ENCODE measurements at places on chromosomes 7 and 10.

DNA sequence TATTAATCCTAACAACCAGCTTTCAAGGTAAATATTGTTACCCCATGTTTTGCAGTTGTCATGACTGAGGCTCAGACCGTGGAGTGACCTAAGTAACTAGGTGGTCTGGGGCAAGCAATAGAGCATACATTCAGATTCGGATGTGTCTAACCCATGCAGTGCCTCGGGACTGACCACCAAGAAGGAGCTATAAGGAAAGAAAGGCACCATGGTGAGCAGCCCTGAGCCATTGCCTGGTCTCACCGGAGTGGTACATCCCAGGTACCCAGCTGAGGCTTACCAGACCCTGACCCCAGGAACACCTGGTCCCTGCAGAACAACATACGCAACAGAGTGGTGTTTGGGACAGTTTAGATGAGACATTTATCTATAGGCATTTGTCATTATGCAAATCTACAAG lies 175.5 kb upstream of the ZMIZ1 start:
- DNase-seq = no peak

DNA sequence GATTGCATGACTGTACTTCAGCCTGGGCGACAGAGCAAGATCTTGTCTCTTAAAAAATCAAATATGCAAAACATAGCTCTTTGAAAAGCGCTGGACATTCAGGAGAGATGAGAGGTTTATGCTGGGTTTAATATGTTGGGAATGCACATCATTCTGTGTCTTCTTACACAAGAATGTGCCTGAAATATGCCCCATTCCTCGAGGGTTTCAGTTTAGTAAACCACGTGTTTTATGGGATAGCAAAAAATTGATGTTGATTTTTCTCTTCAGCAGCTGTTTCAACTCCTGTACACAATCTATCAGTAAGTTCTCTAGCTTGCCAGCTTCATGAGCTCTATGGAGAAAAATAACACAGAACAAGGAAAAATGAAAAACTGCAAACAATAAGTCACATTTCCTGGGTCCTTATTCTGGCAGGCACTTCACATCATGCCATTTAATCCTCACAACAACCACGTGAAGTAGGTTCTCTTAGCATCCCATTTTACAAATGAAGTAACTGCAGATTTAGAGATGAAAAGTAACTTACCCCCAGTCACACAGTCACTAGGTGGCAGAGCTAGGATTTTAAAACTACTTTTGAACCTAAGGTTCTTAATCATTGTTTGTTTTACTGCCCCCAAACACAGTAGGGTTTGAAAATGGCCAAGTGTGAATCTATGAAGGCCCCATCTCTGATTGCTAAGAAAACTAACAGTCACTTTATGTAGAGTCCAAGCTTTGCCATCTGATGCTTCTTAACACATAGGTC lies 423.6 kb downstream of the PHTF2 start:
- DNase-seq = no peak

- DNase-seq = no peak
Measured at GRCh38 chr7:95028683-95029082, 121.3 kb downstream of the PPP1R9A start.

GRCh38 chr7:78326189-78326588 lies 527.6 kb downstream of the PHTF2 start:
- DNase-seq = no peak

- no peak for DNase-seq
Measured at GRCh38 chr7:158476331-158476932, 111.2 kb downstream of the PTPRN2 start.

- DNase-seq = no peak
Measured at GRCh38 chr7:42340436-42340835, 103.4 kb upstream of the GLI3 start.

GRCh38 chr10:29734962-29735627 lies 100.3 kb upstream of the SVIL start:
- DNase-seq = peak; percentile 16

- DNase-seq = peak; percentile 30
Measured at GRCh38 chr10:133565441-133566294, at the start of gene SYCE1. Gene SYCE1 (minus strand): TSS chr10:133565583. CDS start chr10:133565529, 54 bp downstream.

DNA sequence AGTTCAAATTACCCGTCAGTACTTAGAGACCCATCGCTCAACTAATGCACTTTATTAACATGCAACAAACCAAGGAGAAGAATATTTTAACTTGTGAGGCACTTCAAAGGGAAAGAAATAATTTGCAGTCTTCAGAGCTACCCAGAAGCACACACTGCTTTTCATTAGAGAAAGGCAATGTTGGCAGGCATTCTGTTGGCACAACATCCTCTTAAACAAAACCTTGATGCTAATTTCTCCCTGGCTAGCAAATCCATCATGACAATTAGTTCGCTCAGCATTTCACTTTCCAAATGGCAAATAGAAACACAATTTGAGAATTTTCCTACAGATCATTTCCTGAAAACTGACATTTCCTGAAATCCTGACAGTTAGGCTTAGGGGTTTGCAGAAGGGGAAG lies 155.6 kb upstream of the FAM13C start:
- no peak for DNase-seq

DNA sequence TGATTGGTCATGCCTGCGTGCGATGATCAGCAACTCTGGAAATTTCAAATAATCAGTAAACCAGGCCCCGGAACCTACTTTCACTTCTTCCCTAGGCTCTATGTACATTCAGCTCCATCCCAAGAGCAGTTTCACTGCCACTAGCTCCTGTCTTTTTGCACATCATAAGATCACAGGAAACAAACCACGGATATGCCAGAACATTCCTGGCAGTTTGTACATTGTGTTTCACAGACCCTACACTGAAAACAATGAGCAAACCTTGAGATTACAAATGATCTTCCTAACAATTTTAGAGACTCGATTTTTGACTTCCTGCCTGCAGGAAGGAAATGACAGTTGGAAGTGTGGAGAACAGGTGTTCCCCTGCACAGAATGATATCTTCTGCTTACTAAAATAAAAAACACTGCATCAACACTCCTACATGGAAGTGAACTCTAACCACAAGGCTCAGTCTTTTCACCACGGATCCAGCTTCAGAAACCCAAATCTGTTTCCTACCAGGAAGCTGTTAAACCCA lies 7.6 kb upstream of the TMEM236 start:
- DNase-seq = no peak

GRCh38 chr10:115030483-115031200 lies 62.5 kb upstream of the ATRNL1 start:
- DNase-seq = no peak

- DNase-seq = no peak
Measured at GRCh38 chr7:33868166-33868565, 37.2 kb upstream of the BMPER start.

GRCh38 chr10:62978482-62978881 lies 154.6 kb upstream of the NRBF2 start:
- no peak for DNase-seq

DNA sequence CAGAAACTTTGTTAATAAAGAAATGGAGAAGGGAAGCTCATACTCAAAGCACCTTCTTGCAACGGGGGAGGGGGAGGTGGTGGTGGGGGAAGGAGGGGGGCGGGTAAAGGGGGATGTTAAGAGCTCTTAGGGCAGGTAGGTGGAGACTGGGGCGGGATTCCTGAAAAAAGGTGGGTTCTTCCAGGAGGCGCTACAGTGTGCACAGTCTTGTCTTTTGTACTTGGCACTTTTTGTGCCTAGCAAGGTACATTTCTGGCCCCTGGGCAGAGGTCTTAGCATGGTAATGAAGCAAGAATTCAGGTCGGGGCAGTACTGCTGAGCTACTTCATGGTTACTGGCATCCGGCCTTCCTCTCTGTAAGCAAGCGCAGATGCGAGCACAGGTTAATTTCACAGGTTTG lies 15.2 kb upstream of the LAMB4 start:
- no peak for DNase-seq

DNA sequence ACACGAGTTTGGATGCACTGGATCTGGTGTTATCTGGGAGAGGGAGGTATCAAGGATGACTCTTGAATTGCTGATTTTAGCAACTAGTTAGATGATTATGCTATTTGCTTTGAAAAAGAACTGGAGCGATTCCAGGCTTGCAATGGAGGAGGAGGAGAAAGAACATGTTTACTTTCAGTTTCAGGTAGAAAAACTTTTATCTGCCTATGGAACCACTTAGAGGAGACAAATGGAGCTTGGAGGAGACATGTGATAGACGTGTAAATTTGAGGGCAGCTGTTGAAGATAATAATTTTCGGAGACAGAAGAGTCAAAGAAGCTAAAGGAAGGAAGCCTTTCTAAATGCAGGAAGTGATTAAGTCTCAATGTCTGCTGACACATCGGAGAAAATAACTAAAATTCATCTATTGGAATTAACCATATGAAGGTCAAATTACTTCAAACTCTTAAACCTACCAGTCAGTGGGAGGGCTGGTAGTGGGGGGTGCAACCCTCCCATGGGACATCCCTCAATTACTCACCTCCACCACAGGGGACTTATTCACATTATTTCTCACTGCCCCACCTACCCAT lies 56.4 kb upstream of the GNAI1 start:
- no peak for DNase-seq

All from T-helper 2 cell (primary cell).